ENCODE measurements at places on chromosomes 2 and 18.
A peak's percentile ranks its signal among the peaks of the same experiment; 100 is the strongest.

DNA sequence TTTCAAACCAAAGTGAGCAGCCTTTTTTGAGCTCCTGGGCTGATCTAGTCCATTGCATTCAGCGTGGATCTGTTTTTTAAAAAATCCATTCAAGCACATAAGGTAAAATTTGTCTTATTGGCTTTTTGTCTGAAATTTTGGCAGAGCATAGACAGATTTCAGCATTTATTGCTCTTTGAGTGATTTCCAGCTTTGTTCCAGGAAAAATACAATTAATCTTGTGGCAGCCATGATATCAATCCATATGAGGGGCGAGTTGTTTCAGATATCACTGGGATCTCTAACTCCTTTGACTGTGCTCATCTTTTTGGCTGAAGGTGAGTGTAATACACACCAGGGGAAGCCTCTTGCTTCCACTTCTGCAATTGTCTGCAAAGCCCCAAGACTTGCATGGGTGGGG, 523.9 kb downstream of the SLC4A3 start:
- DNase-seq, result no peak

- peak; percentile 87 for DNase-seq
Observed at GRCh38 chr18:41371156-41372045, 583.6 kb upstream of the PIK3C3 start.

- DNase-seq, result no peak
Observed at GRCh38 chr2:17226941-17227490, 291.2 kb downstream of the RAD51AP2 start.

GRCh38 chr2:2237563-2237962, 93.5 kb downstream of the MYT1L start:
- DNase-seq, result no peak

GRCh38 chr2:62270728-62271127, 74.8 kb downstream of the B3GNT2 start:
- DNase-seq, result peak; percentile 42

DNA sequence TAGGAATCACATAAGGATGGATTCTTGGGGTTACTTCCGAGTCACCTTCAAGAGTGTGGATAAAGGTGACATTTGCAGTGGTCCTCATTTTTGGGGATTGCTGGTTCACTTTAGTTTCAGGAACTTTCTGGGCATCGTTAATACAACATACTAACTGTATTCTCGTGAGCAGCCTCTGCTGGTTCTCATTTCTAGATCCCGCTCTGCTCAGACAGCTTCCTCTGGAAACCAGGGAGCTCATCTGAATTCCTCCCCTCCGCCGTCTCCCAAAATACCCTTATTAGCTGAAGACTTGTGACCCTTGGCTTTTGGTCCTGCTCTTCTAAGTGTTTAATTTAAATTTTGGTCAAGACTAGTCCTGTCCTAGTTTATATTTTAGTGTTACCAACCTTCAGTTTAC, 64.5 kb downstream of the ZNF532 start:
- no peak for DNase-seq

DNA sequence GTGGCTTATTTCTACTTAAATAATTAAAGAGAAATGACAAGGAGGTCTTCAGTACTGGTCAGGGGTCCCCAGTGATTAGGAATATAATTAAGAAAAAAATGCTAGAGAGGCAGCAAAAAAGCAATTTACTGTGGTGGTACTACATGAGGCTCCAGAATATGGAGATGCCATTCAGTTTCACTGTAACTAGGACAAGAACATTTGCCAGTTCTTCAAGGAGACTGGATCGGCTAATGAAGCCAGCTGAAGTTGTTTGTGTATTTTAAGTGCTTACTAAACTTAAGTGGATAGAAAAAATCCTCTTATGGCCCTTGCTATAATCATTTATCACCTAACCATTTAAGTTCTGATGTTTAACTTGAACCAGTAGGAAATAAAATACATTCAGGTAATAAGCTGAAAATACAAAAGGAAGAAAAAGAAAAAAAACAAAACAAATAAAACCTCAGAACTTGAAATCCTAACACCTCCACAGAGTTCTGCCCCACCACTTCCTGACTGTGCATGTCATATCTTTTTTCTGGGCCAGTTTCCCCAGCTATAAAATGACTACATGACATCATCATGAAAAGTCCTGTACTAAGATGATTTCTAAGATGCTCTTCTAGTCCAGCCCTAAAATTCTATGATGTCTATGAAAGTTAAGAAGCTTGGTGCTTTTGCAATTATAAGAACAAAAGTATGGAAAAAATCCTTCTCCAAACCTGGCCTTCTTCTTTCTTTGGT, 98.0 kb downstream of the TRABD2A start:
- DNase-seq, result no peak

- DNase-seq, result peak; percentile 20
Observed at GRCh38 chr2:213861638-213862037, 549.2 kb upstream of the VWC2L start.

GRCh38 chr2:209113026-209113425, 310.8 kb upstream of the MAP2 start:
- DNase-seq, result no peak

GRCh38 chr18:49238433-49239042, 221.9 kb downstream of the DYM start:
- DNase-seq, result peak; percentile 67

DNA sequence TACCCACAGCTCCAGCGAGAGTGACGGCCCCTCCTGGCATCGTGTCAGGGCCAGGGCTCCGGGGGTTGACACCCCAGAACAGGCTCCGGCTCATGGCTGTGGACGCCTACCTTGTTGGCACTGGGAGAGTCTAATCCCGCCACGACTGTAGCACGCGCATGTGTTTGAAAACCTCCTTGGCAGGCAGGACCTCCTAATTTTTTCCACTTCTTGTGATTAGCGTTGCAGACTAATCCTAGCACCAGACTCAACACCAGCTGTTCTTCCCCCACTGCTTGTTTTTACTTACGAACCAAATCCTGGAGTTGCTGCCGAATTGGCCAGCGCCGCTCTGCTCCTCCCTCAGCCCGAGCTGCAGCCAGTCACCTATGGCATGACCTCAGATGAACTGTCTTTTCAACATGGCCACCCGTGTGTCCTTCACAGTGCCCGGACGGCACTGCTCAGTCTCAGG, 110.7 kb downstream of the KLHL29 start:
- DNase-seq, result no peak

DNA sequence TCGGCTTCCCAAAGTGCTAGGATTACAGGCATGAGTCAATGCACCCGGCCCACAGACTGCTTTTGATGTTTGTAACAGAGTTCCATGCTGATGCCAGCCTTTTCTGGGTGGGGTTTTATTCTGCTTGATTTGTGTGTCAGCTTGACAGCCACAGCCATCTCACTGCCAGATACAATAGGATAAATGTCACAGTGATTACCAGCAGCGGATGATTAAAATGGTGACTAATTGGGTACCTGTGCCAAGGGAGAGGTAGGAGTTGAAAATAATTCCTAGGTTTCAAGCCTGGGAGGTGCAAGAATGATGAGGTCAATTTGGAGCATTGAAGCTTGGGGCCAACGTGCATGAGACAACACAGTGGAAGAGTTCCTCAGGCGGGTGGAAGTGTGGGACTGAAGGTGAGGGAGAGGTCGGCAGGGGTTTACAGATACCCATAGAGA, 39.4 kb downstream of the SH2D6 start:
- DNase-seq, result no peak

GRCh38 chr2:65554765-65555591, 122.6 kb upstream of the SPRED2 start:
- DNase-seq, result peak; percentile 53

DNA sequence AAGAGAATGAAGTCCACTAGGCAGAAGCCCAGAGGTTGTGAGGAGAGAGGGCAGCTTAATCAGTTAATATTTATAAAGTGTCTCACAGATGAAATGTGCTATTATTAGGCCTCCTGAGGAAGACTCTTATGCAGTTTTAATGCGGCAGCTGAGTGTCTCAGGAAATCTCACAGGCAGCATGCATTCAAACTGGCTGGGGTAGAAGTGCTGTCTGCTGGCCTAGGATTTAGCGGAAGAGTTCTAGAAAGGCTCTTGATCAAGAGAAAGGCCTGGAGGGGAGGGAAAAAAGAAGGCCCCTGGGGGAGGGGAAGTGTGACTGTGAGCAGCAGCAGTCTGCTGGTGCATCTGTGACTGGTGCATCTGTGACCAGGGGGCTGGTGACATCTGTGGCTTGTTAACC, 133.0 kb downstream of the FSHR start:
- DNase-seq, result no peak

DNA sequence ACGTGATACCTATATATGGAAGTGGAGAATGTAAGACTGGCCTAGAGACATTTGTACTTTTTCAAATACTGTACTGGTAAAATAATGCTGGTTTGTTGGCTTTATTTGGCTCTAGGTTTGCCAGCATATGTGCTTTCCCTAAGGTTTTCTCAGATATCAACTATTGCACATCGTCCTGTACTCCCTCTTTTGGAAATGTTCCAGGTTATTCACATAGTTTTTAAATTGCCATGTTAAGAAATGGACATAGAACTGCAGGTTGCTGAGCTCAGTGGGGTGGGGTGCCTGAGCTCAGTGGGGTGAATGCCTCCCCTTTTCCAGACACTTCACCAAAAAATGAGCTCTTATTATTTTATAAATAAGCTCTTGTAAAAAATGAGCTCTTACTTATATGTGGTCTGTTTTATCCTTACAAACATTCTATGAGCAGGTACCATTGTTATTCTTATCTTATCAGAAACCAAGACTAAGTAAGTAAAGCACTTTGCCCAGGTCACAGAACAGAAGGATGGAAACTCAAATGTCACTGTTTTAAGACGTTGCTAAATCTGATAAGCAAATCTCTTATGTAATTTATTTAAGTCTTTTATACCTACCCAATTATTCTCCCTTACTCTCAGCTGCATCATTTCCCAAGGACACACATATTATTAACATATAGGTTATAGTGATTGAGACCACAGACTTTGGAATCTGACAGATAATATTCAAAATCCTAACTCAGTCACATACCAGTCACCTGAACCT, 99.0 kb downstream of the CPS1 start:
- no peak for DNase-seq

GRCh38 chr2:71925268-71926088, 222.2 kb downstream of the CYP26B1 start:
- DNase-seq, result no peak

DNA sequence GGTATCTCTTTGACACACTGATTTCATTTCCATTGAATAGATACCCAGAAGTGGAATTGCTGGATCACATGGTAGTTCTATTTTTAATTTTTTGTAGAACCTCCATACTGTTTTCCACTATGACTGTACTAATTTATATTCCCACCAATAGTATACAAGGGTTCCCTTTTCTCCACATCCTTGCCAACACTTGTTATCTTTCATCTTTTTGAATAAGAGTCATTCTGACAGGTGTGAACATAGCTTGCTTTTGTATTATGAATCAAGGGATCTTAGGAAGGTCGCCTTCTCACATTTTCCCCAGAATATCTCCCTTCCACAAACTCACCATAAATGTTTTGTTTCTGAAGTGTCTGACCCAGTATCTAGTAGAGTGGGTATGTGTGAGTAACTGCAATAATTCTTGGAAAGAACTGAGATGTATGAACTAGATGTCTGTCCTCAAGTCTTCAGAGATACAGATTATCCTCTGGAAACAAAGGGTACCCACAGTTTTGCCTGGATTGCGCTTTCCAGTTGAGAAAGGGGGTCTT, 17.1 kb upstream of the SP3 start:
- no peak for DNase-seq

DNA sequence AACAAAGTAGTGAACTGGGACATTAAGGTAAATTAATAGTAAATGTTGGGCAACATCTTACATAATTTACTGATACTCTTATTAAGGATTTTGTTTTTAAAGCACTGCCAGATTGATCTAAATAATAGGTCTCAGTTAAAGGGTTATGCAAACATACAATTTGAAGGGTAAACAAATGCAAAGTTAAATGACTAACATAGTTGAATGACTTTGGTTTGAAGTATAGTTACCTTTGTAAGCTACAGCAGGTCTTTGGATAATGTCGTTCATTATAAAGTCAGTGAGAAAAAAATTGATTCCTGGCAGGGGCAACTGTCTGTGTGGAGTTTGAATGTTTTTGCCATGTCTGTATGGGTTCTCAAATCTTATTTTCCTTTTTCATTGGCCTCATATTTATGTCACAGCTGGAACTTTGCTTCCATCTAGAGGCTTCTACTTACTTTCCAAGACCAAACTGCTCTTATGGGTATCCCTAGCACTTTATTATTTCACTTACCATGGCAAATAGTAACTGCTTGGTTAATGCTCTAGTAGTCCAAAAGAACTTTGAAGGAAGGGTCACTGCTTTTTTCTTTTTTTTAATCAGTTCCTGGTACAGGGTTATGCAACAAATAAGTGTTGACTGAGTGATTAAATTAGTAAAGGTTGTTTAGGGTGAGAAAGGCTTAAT, 107.8 kb downstream of the NBEAL1 start:
- DNase-seq, result peak; percentile 49

DNA sequence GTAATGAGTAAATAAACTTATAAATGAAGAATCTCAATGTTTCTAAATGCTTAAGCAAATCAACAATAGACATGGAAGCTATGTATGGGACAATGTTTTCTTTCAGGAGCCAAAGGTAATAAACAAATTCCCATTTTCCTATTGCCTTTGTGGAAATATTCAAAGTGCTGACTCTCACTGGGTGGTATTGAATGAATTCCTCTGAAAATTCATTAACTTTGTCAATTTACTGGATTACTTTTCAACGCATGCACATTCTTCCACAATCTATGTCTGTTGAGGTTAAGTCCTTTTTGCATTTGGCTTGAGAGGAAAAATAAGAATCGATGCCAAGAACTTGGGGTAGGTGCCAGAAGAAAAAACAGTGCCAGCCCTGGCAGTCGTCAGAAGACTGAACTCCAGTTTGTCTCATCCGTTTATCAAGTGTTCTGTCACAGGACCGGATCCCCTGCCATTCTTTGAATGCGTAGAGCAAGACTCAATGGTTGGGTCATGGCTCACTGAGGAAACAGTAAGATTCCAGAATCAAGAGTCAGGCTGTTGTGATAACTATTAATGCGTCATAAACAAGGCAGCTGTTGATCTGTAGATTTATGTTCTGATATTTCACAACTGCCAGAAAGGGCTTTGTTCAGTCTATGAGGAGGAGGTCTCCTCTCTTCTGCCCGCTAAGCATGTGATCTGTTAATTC, 133.3 kb downstream of the GFPT1 start:
- no peak for DNase-seq

- DNase-seq, result peak; percentile 79
Observed at GRCh38 chr2:81495556-81495955, 1191.0 kb upstream of the LRRTM1 start.
